ENCODE measurements at places on chromosomes 1 and 21.

GRCh38 chr1:43708002-43708410 lies 670 bp downstream of the ST3GAL3 start:
- no peak for DNase-seq

DNA sequence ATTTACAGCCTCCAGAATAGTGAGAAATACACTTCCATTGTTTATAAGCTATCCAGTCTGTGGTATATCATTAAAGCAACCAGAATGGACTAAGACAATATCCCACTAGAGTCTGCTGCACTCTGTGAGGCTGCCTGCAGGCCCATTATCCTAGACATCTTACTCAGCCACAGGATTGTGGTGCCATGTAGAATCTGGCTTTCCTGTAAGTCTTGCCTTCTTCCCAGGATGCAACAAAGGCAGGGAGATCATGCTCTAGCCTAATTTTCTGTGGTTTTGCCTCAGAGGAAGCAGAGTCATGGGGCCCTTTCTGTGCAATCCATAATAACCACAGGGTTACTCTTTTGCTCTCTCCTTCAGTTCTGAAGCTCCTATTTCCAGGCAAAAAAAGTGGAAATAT lies 299.1 kb upstream of the DEPDC1 start:
- no peak for DNase-seq

DNA sequence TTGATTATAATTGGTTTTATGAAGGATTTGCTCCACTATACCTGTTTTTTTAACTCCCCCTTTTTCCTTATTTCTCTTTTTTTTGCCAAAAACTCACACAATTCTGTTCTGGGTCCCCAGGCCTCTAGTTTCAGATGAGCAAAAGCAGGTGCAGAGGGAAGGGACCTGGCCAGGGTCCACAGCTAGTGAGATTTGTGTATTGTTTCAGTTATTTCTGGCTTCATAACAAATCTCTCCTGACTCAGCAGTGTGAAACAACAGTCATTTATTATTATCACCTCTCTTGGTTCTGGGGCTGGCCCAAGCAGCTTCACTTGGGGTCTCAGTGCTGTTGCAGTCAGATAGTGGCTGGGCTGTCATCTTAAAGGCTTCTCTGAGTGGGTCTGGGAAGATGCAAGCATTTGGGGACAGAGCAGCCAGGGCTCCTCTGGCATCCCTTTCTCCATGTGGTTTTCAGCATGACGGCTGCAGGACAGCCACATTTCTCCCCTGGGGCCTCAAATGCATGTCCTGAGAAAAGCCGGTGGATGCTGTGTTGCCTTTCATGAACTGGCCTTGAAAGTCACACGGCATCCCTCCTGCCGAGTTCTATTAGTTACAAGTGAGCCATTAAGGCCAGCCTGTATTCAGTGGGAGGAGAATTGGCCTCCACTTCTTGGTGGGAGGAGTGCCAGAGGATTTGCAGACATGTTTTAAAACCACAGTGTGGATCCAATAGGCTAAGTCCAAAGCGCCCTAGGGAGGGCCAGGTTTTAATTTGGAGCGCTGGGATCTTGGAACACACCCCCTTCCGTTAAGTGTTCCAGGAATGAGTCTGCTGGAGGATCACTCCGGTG lies 137.1 kb downstream of the CAMTA1 start:
- DNase-seq, result no peak

DNA sequence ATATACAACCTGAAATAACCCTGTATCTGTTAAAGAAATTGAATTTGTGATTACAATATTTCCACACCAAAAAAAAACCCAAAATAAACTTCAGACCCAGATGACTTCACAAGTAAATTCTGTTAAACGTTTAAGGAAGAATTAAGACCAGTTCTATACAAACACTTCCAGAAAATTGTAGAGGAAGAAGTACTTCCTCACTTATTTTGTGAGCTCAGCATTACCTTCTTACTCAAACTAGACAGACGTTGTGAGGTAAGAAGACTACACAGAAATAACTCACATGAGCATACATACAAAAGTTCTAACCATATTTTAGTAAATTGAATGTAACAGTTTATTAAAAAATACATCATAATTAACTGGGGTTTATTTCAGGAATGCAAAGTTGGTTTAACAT lies 18.8 kb downstream of the RALGPS2 start:
- no peak for DNase-seq

DNA sequence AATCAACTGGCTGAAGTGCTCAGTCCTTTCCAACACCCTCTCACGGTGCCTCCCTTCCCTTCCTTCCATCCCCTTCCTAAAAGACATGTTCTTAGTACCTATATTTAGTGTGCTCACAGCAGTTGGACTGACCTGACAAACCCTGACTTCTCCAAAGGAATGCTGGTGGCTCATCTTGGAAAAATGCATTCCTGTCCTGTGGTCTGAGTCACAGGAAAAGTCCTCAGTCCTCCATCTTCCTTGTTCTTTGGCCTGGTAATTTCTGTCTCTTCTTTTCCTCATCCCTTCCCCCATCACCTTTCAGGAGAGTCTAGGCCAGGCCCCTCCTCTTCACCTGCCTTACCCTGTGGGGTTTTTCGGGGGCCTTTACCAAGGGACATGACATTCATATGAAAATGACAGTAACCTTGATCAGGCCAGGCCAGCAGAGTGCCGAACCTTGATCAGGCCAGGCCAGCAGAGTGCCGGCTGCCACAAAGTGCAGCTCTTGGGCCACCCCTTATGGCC lies 7.2 kb downstream of the ATP1B1 start:
- no peak for DNase-seq

GRCh38 chr1:35497571-35497970 lies 59.6 kb downstream of the KIAA0319L start:
- DNase-seq, result no peak

DNA sequence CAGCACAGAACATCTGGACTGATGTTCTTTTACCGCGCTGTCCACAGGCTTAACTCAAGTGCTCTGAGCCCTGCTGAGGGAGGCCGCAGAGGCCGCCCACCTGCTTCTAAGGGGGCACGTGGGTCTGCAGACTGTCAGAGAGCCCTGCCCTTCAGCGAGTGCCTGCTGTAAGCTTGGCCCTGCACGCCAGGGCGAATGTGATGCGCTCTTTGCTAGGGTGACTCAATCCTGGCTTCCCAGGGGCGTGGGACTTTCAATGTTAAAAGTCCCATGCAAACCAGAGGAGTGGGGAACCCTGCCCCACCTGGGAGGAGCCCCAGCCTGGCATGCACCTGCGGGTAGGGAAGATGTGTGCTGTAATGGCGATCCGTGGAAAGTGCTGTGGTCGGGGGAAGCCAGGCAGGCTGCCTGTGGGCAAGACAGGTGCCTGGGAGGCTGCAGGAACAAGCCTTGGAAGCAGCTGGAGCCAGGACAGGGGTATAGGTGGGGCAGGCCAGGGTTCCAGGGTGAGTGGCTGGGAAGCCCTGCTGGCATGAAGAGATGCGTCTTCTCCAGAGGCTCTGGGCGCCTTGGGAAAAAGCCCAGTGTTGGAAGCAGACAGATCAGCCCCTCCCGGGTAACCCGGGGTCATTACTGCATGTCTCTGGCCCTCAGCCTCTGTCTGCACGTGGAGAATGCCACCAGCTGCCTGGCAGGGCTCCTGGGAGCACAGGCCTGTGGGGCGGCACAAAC lies 594 bp upstream of the PANK4 start:
- no peak for DNase-seq

- DNase-seq, result no peak
These were observed 29.0 kb downstream of the ETS2 start for GRCh38 chr21:38834725-38835124.

- no peak for DNase-seq
These were observed 38.4 kb downstream of the NCMAP start for GRCh38 chr1:24594328-24594598.

- DNase-seq, result no peak
These were observed 95.7 kb upstream of the VANGL1 start for GRCh38 chr1:115545791-115546733.

GRCh38 chr1:9371391-9371935 lies 78.8 kb downstream of the SPSB1 start:
- DNase-seq, result peak; percentile 71

GRCh38 chr1:37152491-37152890 lies 118.2 kb upstream of the GRIK3 start:
- DNase-seq, result no peak

DNA sequence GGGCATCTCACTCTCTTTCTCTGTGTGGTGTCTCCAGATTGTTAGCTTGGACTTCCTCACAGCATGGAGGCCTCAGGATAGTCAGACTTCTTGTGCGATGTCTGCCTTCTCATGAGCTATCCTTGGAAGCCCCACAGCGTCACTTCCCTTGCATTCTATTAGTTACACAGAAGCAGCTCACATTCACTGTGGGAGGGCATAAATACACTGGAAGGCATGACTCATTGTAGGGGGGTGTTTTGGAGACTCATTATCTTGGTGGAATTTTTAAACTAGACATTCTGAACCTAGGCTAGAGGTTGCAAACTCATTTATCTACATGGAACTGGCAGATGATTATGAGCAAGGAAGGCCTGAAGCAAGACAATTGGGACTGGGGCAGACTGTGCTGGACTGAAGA lies 21.4 kb upstream of the FASLG start:
- no peak for DNase-seq

GRCh38 chr21:41612674-41613532 lies 104.9 kb upstream of the TMPRSS2 start:
- DNase-seq, result no peak

DNA sequence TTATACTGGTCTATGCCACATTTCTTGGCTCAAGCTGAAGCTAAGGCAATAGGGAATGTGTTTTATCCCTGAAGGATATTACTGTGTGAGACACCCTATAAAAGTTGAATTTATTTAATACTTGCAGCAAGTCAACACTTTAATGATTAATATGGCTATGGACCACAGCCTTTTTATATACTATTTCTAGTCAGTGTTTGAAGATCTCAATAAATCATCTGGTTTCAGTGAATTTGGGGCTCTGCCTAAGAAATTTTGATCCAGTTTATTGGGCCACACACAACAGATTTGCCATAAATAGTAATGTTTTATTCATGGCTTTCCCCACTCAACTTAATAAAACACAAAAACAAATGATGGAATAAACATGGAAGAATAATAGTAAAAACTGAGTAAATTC lies 698.3 kb downstream of the ADGRL2 start:
- no peak for DNase-seq

DNA sequence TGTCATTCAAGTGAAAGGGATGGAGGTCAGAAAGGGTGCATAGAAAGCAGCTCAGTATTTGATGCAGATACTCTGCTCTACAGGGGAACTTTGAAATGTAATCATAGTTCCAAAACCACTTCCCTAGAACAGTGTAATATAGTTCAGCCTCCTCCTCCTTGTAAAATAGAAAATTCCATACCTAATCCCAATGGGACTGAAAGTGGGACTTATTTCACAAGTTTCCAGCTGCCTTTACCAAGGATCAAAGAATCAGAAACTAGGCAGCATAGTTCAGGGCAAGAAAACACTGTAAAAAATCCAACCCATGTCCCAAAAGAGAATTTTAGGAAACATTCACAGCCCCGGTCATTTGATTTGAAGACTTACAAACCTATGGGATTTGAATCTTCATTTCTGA lies 8.1 kb upstream of the TMCO2 start:
- DNase-seq, result no peak

GRCh38 chr1:30523055-30524020 lies 200.0 kb downstream of the MATN1 start:
- no peak for DNase-seq

GRCh38 chr1:202029727-202030126 lies 19.3 kb downstream of the ELF3 start:
- no peak for DNase-seq
